Stimulated activated CD4-positive, alpha-beta T cell treated with anti-CD3 and anti-CD28 coated beads, Interleukin-1b, Interleukin-23, amount 100 ng/mL, for 1 hour (primary cell): ENCODE measurements at places on chromosomes 12 and 14.

DNA sequence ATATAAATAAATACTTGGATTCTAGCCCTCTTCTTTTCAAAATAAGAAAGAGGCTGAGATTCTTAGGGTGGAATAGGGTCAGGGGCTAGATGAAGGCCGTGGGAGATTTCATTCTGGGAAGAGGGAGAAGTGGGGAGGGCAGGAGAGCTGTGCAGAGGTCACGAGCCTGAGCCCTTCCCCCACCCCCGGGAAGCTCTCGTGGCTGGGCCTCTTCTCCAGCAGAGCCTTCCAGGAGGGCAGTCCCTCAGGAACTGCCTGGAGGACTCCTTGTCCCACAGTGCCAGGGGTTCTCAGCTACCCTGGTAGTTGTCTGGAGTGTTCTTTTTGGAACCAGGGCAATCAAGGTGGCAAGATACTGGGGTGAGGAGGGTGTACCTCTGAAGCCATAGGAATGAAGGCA lies 94.0 kb downstream of the ESR2 start:
- no peak for DNase-seq

- DNase-seq, result no peak
Measured at GRCh38 chr12:25886396-25886795, 72.1 kb upstream of the RASSF8 start.

- no peak for DNase-seq
Measured at GRCh38 chr14:99225436-99226203, 46.4 kb downstream of the BCL11B start.

- DNase-seq, result no peak
Measured at GRCh38 chr12:89140602-89141238, 211.6 kb downstream of the DUSP6 start.

GRCh38 chr14:100587086-100587762 lies at the start of gene BEGAIN:
Gene BEGAIN (minus strand): TSS chr14:100587417. CDS start chr14:100587290, 127 bp downstream.
- no peak for DNase-seq

DNA sequence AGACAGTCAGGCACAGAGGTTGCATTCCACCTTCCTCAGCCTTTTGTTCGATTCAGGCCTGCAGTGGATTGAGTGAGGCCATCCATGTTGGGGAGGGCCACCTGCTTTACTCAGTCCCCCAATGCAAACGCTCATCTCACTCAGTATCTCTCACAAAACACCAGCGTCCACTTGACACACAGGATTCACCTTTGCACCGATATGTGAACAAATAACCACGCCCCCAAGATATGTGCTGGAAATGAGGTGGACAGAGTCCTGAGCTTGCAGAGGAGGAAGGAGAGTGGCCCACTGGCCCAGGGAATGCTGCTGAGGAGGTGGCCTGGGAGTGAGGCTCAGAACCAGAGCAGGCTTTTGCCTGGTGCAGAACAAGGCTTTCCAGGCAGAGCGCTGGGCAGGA lies 60.7 kb downstream of the DNAH10 start:
- no peak for DNase-seq

GRCh38 chr12:5467931-5468330 lies 36.0 kb downstream of the NTF3 start:
- DNase-seq, result no peak

DNA sequence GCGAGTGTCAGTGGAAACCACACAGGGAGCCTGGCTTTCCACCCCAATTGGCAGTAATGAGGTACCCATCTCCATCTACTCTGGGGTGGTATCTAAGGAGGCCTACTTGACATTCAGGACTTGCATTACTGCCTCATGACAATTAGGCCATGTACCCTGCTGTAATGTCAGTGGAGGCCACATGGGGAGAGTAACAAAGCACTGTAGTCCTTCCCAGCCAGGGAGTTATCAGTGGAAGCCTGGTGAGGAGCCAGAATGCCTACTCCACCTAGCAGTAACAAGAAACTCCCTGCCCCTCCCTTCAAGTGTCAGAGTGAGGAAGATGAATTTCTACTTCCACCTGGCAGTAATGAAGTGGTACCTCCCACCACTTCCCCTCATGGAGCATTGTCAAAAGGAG lies 12.5 kb downstream of the TIMM9 start:
- no peak for DNase-seq

DNA sequence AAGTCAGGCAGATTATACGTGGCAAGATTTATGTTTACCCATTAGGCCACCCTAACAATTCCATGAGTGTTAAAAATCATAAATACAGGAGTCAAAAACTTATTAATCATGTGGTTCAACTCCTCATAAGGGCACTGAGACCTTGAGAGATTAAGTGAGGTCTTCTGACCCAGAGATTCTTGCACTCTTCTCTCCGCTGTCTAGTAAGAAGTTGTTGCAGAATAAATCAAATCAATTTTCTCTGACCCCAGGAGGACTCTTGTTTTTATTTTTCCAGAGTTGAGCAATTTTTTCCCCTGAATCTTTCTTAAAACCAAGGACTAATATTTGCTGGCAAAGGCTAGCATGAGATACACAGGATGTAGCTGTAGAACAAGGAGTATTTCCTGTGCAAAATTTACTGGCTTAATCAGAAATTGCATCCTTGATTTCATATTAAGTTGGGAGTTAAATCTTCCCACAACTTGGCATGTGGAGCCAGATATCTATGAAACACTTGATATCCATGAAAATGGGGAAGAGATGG lies 90.9 kb upstream of the PTHLH start:
- no peak for DNase-seq

- no peak for DNase-seq
Measured at GRCh38 chr12:114847441-114848035, 163.6 kb upstream of the TBX3 start.

GRCh38 chr12:16012117-16012516 lies 101.0 kb downstream of the DERA start:
- DNase-seq, result no peak

DNA sequence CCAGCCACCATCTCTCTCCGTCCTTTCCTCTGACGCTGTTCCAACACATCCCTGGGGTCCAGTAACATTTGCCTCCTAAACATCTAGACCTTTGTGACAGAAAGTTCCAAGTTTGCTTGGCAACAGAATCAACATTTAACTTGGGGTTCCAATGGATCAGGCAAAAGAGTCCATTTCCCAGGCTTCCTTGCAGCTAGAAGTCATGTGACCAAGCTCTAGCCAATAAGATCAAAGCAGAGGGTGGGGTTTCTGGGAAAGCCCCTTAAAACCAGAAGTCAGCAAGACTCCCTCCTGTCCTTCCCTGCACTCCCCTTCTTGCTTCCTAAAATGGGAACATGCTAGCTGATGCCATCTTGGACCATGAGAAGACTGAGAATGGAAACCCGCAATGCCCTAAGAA lies 14.7 kb downstream of the FOXN3 start:
- no peak for DNase-seq

DNA sequence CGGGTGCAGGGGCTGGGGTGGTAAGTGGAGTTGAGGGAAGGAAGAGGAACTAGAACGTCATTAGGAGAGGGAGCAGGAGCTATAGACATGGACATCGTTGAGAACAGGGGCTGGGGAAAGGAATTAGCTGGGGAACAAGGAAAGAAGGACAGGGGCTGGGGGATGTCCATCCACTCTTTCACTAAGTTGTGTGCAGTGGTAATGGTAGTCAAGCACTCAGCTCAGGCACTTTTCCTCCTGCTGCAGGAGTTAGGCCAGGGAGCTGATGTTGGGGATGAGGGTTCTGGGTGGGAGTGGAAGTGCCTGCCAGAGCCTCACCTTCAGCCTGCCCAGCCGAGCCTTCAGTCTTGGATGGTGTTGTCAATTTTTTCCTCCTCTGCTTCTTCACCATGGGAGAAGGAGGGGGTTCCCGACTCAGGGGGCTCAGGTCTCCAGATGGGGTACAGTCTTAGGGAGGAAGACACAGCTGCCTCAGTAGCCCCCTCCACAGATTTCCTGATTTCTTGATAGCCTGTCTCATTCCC lies 9.2 kb downstream of the AGAP2 start:
- DNase-seq, result no peak

- DNase-seq, result no peak
Measured at GRCh38 chr14:92463141-92463540, 50.4 kb upstream of the RIN3 start.

DNA sequence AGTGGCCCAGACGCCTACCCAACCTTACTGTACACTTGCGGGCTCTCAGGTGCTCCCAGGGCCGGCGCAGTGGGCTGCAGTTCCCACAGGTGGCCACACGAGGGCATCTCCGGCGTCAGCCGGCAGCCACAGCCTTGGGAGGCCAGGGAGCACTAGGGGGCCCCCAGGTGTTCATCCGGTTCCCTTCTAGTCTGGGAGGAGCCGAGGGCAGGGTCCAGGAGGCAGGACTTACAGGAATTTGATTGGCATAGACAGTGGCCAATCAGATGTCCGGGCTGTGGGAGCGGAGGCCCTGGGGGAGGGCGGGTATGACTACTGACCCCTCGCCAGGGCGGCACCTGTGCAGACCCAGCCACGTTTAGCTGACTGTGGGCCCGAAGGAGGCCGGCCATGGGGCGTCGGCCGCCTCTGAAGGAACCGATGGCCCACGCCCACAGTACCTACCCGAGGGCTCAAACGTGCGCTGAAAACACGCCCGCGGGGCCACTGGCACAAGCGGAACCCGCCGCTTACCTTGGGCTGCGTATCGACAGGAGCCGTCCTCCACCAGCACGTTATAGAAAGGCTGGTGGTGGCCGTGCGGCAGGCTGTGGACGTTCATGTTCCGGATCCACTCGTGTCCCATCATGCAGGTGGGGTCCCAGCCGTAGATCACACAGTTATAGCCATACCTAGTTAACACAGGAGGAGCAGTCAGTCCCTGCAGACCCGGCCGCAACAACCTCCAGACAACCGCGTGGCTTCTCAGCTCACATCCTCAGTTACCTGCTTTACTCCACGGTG lies 34.8 kb downstream of the FBXO21 start:
- peak; percentile 50 for DNase-seq

DNA sequence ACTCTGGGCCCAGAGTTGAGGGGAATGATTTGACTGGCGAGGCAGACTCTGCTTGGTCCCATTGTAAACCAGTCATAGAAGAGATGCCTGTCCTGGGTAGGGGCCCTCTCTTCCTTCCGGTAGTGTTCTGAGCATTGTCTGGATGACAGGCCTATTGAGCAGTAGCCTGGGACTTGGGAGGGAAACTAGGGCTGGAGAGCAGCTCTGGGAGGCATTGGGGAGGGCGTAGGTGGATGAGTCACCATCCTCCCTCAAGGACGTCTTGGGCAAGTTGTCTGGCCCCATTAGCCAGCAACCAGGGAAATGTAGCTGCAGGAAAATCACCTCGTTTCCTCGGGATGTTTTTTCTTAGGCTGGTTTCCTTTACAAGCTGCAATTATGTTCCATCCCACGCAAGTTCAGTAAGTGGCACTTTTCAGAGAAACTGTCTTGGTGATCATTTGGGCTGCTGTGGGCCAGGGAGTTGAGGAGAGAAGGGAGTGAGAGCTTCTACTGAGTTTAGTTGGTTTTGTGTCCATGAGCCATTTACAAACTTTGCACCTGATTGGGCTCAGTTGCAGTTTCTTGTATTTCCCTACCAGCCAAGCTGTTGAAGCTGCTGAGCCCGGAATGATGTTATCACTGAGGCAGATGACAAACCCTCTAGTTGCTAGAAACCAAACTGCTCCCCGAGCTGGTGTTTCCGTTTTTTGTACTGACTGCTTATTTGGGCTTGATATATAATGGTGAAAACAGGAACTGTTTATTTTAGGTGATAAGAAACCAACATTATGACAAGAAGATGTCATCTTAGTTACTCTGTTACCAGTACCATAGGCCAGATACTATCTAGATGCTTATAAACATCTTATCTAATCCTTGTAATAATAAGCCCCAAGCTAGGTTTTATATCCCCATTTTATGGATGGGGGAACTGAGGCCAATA lies 147.6 kb downstream of the CHST11 start:
- DNase-seq, result no peak

DNA sequence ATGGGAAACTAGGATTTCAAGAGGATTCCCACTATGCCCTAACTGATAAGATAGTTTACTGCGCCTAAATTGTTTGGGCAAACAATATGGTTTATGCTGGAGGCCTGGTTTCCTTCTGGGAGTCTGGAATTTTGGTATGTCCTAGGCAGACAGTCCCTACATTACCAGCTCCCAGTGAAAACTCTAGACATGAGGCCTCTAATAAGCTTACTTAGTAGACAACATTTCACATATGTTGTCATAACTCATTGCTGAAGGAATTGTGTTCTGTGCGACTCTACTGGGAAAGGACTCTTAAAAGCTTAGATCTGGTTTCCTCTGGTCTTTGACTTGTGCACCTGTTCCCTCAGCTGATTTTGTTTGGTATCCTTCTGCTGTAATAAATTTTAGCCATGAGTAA lies 18.0 kb upstream of the PRPF39 start:
- DNase-seq, result no peak

DNA sequence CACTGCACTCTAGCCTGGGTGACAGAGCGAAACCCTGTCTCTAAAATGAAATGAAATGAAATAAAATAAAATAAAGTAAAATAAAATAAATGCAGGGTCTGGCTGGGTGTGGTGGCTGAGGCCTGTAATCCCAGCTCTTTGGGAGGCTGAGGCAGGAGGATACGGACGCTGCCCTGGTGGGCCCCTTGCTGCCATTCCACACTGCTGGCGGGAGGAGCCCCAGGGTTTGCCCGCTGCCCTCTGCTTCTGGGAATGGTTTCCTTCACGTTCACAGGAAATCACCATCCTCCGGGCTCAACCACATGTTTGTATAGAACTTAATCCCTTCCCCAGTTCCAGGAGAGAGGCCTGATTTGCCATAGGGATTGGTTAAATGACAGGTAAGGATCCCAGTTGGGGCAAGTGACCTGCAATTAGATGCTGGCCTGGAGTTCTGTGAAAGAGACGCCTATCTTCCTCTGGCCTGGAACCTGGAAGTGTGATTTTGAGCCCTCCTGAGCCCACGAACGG lies 29.3 kb downstream of the CALM1 start:
- no peak for DNase-seq

DNA sequence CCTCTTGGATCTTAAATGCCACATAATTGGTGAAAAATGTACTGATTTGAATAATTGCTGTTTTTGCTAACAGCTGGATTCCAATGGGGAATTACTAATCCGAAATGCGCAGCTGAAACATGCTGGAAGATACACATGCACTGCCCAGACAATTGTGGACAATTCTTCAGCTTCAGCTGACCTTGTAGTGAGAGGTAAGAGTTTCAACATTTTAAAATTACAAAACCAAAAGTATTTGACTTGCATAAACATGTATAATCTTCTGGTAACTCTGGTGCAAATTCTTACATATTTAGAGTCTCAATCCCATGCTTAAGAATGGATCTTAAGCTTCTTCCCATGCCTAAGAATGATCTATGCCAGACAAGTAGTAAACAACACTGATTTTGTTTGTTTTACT lies 229.1 kb upstream of the PDZRN4 start:
- DNase-seq, result no peak

- DNase-seq, result no peak
Measured at GRCh38 chr14:83975841-83976770, 1553.8 kb upstream of the FLRT2 start.

DNA sequence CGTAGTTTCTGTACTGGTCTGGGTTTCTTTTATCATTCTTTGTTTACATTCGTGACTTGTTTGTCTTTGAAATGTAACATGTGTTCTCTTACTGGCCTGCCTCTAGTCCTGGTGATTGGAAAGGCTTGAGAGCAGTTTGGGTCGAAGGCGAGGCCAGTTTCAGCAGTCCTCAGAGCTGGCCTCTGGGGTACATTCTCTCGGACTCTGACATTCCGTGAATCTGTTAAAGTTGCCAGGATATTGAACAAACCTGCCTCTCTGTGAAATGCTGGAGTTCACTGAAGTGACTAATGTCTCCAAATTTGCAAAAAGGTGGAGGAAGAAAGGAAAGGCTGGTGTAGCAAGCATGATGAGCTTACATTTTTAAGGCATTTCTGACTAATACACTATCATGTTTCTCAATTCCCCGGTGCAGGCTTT lies 1.5 kb downstream of the PLEKHA5 start:
- DNase-seq, result no peak
